ENCODE measurements at places on chromosomes 2 and 18.

- DNase-seq, result no peak
Measured at GRCh38 chr2:29106980-29107388, 8.2 kb upstream of the CLIP4 start.

DNA sequence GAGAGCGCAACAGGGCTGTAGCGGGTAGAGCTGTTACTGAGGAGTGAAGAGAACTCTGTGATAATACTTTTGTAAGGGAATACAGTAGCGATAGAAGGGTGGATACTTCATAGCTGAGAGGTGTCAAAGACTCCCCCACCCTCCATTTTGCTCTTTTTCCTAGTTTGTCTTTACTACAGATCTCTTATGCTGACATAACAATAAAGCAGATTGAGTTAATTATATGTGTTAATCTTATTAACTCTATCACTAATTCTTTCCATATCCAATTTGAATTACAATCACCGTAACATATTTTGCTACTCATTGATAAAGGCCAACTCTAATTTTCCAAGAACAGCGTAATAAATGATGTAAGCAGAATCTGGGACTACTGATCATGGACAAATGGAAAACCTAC is 57.1 kb downstream of the UGP2 start:
- DNase-seq, result no peak

GRCh38 chr18:49111191-49111988 is 160.6 kb upstream of the SMAD7 start:
- no peak for DNase-seq

GRCh38 chr2:183037553-183038340 is 510 bp downstream of the NCKAP1 start:
- no peak for DNase-seq

DNA sequence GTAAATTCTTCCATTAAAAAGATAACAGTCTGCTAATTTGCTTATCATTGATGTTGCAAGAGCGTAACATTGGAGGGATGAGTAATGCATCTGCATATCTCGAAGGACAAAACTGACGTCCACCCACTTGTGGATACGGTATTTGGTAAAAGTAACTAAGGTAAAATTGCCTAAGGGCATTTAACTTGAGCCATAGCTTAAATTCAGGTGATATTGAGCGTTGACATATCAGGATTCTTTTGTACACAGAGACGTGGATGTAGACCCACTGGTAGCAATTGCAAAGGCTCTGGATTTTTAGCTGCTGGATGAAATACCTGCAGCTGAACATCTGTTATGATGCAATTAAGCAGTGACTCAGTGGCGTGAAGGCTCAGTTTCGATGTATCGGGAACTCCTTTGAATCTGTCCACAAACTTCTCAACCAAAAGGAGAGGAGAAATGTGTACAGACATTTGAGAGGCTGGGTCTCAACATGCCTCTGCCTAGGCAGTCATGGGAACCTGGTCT is 119.3 kb downstream of the SPTBN1 start:
- no peak for DNase-seq

DNA sequence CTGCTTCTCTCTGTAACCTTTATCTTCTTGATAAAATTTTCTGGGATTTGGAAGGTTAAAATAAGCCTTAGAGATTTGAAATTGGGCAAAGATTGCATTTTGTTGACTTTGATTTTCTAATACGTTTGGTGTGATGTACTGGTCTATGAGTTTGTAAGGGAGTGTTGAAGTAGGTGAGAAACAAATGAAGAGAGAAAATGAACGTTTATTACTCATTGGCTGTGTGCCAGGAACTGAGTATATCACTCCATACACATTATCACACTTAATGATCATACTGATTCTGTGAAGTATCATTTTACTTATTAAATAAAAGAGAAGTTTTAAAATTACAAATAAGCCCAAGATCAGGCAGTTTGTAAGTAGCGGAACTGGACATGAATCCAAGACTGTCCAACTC is 795.1 kb upstream of the ZEB2 start:
- no peak for DNase-seq

DNA sequence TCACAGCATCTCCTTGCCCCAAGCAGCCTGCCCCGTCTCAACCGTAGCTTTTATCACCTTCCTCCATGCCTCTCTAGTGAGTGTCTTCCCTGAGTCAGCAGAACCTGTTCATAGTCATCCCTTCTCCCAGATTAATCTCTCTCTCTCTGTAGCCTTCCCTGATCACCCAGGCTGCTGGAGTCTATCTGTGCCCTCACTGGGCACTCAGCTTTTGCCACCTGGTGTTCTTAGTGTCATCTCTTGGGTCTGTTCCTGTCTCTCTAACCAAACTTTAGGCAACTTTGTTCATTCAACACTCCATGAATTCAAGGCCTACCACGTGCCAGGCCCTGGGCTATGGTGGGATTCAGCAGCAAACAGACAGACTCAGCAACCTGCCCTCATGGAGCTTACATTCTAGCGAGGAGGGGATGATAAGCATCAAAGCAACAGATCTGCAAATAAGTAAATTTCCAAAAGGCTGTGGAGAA is 159.1 kb downstream of the SMAD7 start:
- peak; percentile 8 for DNase-seq

DNA sequence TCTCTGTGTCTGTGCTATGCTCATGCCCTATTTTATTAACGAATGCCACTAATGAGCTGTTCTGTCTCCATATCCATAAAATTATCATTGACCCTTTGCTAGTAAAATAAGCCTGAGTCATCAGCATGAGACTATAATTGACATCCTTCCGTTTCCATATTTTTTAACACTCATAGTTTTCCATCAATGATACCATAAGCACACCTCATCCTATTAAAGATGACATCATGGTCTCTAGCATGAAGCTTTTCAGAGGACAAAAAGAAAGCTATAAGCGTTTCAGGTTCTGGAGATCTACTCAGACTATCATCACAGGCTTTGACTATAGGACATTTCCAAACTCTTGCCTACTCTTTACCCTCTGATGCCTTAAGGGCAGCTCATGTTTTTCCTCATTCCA is 1.2 kb upstream of the DSC2 start:
- no peak for DNase-seq

- no peak for DNase-seq
Measured at GRCh38 chr2:237147317-237147716, 61.6 kb downstream of the COPS8 start.

DNA sequence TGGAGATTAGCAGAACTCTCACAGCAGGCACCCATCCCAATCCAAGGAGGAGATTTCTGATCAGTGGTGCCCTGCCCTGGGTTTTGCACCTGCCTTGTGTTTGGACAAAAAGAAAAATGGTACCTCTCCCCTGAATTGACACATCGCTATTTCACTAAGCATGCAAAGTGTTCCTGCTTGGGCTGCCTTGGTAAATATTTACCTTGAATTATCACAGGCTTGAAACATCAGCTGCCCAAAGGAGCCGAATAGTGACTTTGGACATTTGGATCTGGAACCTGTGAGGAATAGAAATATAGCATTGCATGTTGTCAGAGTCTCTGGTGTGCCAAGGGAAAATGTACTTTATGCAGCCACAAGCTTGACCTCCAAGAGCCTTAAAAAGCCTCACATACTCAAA is 926.4 kb upstream of the FANCL start:
- DNase-seq, result no peak

GRCh38 chr18:56255381-56255780 is 383.0 kb downstream of the TXNL1 start:
- no peak for DNase-seq

DNA sequence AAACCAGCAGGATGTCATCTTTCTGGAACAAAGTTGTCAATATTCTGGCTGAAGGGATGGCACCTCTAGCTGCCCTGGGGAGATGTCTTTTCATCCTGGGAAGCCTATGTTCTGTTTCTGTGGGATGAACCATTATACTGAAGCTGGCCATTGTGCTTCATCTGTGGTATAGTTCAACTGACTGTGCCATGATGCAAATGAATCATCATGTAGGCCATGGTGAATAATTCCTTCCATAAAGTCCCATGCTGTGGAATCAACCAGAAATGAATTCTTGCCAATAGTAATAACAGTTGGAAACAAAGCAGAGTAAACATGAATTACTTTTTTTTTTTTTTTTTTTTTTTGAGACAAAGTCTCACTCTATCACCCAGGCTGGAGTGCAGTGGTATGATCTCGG is 64.1 kb upstream of the CNGA3 start:
- DNase-seq, result no peak

GRCh38 chr18:44637210-44638033 is 43.3 kb upstream of the SETBP1 start:
- no peak for DNase-seq

DNA sequence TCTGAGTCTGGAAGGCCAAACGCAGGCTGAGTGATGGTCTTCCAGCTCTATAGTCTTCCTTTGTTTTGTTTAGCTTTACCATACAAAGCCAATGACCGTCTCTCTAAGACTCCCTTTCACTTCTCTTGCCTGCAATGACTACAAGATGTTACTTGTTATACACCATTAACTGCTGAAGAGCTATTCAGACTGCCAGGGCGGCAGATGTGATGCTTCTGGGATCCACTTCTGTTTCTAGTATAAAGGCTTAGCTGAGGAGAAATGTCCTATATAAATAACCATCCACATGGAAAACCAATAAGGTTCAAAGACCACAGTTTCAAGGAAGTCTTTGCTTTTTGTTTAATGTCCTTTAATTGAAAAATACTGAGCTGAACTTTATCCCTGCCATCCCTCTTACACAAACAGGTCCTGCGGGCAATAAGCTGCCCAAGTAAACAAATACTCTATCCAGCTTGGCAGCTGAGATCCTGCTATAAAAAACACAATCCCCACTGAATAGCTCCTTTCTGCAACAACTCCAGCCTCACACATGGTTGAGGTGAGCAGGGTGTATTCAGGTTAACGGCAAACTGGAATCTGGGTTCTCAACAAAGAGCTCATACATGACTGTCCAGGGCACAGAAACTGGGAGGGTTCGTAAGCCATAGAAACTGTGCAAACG is 124.6 kb downstream of the VIT start:
- DNase-seq, result no peak

DNA sequence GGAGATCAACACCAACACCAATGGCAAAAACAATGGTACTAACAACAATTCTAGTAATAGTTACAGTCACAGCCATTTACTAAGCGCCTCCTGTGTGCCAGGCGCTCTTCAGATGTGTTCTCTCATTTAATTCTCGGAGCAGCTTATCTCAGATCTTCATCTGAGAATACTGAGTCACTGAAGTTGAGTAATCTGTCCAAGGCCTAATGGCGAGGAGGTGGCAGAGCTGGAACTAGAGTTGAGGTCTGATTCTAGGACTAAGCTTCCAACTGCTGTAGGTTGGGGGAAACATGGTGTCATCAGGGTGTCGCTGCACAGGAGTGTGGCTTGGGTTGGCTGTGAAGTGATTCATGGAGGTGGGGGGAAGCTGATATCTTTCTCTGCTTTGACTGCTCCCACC is 156.1 kb downstream of the DYSF start:
- DNase-seq, result no peak

GRCh38 chr2:141021109-141021508 is 1109.7 kb downstream of the LRP1B start:
- no peak for DNase-seq

GRCh38 chr18:47677952-47678351 is 252.5 kb downstream of the SMAD2 start:
- no peak for DNase-seq

GRCh38 chr2:50344509-50345106 is 687.3 kb downstream of the NRXN1 start:
- DNase-seq, result no peak

DNA sequence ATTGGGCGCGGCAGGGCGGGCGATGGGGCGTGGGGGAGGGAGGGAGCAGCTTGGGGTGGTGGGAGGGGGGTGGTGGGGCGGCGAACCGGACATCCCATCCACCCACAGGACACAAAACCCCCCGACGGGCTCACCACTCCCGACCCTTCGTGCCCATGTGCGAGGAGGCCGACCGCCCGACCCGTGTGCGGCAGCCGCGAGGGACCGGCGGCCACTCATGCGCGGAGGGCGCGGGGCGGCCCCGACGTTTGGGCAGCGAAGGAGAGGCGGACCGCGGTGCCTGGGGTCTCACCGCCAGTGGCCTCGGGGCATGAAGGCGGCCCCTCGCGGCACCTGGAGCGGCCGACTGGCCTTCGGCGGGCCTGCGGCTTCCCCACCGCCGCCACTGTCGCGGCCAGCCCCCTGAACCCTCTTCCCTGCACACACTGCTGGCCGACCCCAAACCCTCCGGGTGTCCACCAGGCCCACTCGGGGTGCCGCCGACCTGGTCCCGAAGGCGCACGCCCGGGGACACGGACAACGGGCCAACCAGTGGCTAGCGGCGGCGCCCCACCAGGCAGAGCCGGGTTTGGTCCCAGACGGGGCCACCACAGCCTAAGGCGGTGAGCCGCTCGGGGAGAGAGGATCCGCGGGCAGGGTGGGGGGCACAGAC is 94.6 kb upstream of the ANKRD30BL start:
- DNase-seq, result no peak

- DNase-seq, result no peak
Measured at GRCh38 chr2:163462993-163463392, 272.8 kb downstream of the FIGN start.

DNA sequence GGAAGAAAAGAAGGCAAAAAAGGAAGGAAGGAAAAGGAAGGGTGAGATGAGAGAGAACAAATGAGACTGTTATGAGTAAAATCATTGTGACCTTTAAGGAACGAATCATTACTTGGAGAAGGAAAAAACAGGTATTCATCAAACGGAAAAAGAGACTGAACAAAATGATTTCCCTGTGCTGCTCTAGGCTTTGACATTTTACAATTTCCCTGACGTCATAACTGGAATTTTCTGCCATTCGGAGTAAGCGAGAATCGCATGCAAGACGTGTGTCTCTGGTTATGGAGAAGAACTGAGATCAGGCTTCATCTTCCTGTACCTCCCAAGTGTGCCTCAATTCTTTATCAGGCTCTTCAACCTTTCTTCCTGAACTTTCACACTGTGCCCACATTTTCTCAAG is 534.7 kb upstream of the KLHL29 start:
- no peak for DNase-seq

GRCh38 chr2:205731583-205731981 is 49.3 kb downstream of the NRP2 start:
- no peak for DNase-seq

DNA sequence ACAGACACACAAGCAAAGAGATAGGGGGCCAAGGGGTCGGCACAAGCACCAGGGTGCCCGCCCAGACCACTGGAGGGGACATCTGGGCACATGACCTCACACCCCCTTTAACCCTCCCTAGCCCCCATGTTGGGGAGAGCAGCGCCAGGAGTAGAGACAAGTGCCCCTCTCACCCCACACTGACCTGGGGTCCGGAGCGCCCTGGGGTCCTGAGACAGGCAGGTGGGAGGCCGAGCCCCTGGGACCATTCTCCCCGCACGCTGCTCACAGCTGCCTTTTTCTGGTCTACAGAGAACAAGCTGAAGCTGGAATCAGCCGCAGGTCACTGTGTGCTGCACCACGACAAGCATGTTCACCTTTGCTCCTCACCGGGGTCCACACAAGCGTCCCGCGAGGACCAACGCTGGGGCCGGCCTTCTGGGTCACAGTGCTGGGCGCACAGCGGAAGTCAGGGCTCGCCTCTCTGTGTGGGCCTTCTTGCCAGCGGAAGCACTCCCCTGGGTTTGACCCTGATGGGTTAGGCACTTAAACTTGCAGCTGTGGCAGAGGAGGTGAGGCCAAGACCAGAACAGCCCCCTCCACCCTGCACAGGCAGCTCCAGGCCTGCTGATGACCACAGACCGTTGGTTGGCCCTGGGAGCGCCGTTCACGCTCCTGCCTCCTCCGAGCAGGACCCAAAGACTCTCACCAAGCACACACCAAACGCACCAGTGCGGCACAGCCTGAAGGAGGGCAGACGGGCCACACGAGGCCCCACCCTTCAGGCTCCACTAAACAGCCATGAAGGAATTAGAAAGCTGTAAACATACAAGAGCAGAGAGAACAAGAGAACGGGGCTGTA is 275.3 kb downstream of the EIPR1 start:
- no peak for DNase-seq

All from activated T-cell treated with anti-CD3 and anti-CD28 coated beads, Interleukin-2, amount 50 U/mL, for 1 hour (primary cell).